ENCODE measurements at places on chromosomes 7 and 10.
A peak's percentile ranks its signal among the peaks of the same experiment; 100 is the strongest.

DNA sequence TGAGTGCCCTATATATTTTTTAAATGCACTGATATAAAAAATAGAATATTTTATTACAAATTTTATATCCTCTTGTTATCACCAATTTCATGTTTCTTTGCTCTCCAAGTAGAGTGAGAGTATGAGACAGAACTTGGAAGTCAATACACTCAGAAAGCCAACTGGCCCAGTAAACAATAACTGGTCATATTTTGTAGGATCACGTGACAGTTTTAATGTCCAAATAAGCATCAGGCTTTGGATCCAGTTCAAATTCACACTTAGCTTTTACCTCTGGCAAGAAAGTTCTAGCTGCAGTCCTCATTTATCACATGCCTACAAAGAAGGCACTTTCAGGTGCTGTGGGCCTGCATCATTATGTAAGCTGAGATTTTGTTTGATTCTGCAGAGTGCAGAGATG is 21.6 kb upstream of the TPK1 start:
- DNase-seq: no peak

GRCh38 chr10:71268758-71269157 is 50.3 kb upstream of the SLC29A3 start:
- no peak for DNase-seq

GRCh38 chr10:50625649-50626132 is 1.9 kb upstream of the SGMS1 start:
- DNase-seq: no peak

DNA sequence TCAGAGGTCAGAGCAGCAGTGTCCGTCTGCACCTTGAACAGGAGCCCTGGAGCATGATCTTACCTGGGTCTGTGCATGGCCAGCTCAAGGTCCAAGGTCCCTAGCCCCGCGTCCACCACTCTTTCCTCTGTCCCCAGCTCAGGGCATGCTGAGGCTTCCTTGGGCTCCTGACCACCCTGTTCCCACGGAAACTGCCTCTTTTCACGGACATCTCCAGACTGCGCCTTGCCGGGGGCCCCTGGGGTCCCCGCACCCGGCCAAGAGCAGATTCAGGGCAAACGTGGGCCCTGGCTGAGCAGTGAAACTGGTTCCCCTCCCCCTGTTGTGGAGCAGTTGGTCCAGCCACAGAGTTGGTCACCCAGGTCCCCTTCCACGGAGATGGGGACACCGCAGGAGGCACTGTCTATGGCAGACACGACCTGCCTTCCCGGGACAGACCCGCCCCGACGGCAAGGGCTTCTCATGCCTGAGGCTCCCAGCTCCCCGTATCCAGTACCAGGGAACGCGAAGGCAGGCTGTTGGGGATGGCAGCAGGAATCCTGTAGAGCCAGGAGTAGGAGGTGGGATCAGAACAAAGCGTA is 217.4 kb upstream of the PPP2R2D start:
- DNase-seq: no peak

GRCh38 chr7:28749638-28750037 is 208.5 kb downstream of the TRIL start:
- DNase-seq: no peak

GRCh38 chr10:17025444-17026295 is 103.9 kb downstream of the CUBN start:
- DNase-seq: peak; percentile 83

- no peak for DNase-seq
Observed at GRCh38 chr10:44056206-44056605, 328.7 kb downstream of the CXCL12 start.

GRCh38 chr7:97733276-97734161 is 1.6 kb downstream of the TAC1 start:
- DNase-seq: no peak

GRCh38 chr7:46675456-46675855 is 754.4 kb upstream of the IGFBP3 start:
- DNase-seq: no peak

DNA sequence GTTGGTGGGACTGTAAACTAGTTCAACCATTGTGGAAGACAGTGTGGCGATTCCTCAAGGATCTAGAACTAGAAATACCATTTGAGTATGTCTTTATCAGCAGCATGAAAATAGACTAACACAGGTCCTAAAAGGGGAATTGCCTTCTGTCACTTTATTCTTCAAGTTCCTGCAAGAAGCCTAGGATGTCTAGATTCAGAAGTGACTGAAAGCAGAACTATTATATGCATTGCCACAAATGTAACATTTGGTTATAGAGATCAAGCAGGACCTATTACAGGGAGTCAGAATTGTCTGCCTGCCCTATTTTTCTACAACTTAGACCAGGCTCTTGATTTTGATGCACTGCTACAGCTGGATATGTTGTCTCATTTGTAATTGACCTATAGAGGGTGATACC is 364.7 kb downstream of the SORCS1 start:
- DNase-seq: no peak

- no peak for DNase-seq
Observed at GRCh38 chr10:42707234-42707633, 68.9 kb upstream of the ZNF33B start.

- no peak for DNase-seq
Observed at GRCh38 chr10:35041502-35041879, 48.6 kb downstream of the CUL2 start.

DNA sequence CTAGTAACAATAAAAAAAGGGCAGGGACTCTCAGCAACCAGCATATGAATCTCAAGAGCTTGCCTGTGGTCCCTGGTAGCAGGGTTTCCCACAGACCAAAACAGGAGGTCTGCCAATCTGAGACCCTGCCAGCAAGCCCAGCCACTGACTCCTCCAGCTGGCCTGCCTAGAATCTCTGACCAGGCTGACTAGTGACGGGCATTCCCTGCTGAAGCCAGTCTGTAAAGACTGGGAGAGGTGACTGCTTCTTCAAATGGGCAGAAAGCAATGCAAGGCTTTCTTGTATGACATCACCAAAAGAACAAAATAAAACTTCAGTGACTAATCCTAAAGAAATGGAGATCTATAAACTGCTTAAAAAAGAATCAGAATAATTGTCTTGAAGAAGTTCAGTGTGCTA is 249.4 kb downstream of the TCF7L2 start:
- no peak for DNase-seq

GRCh38 chr10:108427146-108427545 is 1262.6 kb upstream of the SORCS1 start:
- DNase-seq: no peak

- no peak for DNase-seq
Observed at GRCh38 chr7:98771519-98771918, 98.3 kb downstream of the TMEM130 start.

GRCh38 chr10:5036511-5036910 is 32.9 kb upstream of the AKR1C2 start:
- DNase-seq: no peak

DNA sequence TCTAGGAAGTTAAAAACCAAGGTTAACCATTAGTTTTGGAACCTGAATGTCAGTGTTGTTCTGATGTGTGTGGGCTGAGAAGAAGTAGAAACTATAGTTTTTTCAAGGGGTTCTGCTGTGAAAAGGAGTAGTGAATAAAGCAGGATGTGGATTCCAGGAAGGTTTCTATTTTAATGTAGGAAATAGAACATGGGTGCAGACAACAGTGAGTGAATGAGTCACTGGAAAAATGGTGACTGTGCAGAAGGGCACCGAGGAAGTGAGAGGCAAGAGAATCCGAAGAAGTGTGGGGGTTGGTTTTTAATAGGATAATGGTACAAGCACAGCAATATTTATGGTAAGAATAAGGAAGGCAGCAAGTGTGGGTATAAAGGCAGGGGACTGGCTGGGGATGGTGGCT is 120.4 kb downstream of the ARHGAP21 start:
- no peak for DNase-seq

GRCh38 chr7:102119925-102120324 is 166.7 kb upstream of the SH2B2 start:
- no peak for DNase-seq

DNA sequence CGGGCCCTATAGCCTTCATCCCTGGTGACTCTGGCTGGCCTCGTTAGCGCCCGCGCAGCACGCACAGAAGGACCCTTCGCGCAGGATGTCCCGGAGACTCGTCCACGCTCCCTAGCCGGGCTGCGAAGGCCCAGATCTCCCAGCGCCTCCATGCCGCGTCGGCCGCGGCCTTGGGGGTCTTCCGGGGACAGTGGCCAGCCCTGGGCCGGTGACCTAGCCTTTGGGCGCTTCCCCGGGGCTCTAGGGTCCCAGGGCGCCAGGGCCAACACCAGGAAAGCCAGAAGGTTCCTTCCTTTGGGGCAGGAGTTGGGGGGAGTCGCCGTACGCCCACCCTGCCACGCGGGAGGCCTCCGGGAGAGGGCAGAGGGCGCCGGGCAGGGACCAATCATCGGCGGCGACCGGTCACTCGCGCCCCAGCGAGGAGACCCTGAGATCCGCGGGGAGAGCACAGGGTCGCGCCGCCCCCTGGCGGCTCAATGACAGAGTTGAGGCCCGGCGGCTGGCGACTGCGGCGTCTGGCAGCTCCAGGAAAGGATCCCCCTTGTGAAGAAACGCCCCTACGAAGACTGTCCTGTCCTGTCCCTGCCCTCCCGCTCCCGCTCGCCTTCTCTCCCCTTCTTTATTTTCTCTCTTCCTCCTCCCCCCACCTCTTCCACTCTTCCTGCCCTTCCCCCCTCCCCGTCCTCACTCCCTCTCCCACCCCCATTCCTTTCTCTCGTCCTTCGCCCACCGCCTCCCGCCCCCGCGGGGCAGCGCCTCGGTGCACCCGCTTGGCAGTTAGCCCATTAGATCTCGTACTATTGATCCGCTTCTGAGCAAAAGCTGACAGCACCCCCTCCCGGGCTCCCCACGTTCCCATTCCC is 62.3 kb upstream of the LBX1 start:
- peak; percentile 43 for DNase-seq

DNA sequence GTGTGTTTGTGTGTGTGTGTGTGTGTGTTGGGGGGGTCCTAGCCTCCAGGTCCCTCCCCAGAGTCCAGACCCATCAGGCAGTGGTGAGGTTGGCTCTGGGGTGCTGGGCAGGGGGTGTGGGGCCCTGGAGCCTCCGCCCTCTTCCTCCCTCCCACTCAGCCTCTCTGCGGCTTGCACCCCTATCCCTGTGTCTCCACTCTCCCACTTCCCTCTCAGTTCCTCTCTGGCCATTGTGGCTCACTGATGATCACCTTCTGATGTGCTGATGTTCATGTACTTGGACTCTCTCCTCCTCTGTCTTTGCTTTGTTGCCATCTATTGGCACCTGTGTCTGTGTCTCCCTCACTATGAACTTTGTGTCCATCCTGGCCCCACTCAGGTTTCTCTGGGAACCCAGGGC is 298.7 kb downstream of the ZEB1 start:
- no peak for DNase-seq

DNA sequence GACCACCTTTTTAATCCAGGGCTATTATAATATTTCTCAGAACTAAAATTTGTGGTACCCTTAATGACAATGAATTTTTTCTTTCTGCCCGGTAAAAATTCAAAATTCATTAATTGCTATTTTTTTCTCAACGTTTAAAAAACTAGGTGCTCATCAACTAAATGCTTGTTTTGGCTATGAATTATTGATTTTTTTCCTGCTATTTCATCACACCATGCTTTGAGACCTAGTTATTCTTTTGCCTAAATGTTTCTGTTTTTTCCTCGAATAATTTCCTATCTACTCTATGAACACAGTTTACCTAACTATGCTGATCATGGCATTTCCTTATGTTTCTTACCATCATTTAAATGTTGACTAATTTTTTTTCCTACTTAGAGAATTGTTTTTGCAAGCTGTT is 5.6 kb upstream of the CD36 start:
- DNase-seq: no peak

DNA sequence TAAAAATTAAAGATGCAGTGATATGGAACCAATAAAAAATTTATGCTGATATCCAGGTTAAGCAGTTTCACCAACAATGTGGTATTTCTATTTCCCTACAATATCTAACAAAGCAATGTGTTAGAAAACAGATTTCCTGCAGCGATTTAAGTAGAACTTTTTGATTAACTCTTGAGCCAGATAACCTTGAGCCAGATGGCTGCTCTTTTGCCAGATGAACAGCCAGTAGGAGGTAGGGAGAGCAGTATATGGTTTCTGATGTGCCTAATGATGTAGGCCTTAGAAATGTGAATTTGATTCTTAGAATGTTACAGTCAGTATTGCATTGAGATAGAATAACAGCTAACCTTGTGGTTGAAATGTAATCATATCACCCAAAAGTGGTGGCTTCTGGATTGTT is 31.1 kb downstream of the STAMBPL1 start:
- no peak for DNase-seq

GRCh38 chr7:131950758-131951157 is 394.3 kb upstream of the PODXL start:
- DNase-seq: no peak

DNA sequence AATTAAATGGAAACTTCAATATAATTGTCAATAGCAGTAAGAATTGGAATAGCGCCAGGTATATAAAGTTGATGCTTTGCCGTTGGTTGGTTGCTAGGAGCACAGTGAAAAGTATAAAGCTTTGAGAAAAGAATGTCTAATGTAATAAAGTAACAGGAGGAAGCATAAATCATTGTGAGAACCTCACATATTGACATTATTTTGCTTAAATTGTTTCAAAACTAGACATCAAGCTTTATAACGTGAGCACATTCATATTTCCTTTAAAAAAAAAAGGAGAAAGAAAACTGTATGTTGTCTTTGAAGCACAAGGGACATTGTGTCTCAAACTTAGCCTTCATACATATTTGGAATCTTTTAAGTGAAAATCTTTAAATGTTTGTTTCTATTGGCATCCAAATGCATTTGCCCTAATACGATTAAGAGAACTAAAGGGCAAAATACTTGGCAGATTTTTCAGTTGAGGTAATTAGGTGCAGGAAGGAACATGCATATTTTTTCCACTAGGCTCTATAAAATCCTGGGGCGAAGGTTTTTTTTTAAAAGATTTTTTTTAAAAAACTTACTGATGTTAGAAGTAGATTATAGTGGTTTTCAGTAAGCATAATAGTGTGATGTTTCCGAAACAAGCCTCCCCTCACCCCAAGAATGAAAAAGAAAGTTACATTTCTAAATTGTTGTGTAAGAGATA is 92.4 kb downstream of the ARID5B start:
- DNase-seq: peak; percentile 68

GRCh38 chr7:128205068-128205467 is 36.0 kb upstream of the LEP start:
- no peak for DNase-seq

- DNase-seq: no peak
Observed at GRCh38 chr7:123637203-123637602, 18.5 kb upstream of the LMOD2 start.

- DNase-seq: no peak
Observed at GRCh38 chr10:110754375-110755105, 110.4 kb downstream of the RBM20 start.

GRCh38 chr7:132739271-132739955 is 163.1 kb upstream of the PLXNA4 start:
- no peak for DNase-seq

GRCh38 chr10:129754211-129755050 is 209.6 kb downstream of the EBF3 start:
- DNase-seq: no peak

GRCh38 chr7:150902078-150903033 is 50.0 kb downstream of the AOC1 start:
- DNase-seq: no peak

Data from CD4-positive, alpha-beta T cell treated with Interleukin-21 for 1 hour (primary cell).